ENCODE measurements at places on chromosomes 7 and 10. TPM values are rescaled to one million over a fixed set of nuclear protein-coding genes. Genes with fewer than 3 reads are reported as not detected.

ADCY1 gene
- total RNA-seq = 0.08 TPM

DNA sequence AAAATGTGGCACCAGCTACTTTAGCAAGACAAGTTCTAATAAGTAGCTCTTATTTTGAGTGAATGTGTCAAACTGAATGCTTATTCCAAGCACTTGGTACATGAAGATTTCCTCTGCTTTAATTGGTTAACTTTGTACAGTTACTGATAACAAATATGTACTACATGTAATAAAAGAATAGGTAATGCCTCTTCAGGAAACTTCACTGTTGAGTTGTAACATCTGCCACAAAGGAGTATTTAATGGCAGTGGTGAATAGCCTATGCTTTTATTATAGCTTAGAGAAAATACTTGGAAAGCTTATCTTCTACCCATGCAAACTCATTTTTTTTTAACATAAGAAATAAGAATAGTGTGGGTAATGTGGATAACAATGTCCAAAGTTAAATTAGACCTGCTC is 82.6 kb downstream of the CYP51A1 start:
- no peak for DNase-seq

DNA sequence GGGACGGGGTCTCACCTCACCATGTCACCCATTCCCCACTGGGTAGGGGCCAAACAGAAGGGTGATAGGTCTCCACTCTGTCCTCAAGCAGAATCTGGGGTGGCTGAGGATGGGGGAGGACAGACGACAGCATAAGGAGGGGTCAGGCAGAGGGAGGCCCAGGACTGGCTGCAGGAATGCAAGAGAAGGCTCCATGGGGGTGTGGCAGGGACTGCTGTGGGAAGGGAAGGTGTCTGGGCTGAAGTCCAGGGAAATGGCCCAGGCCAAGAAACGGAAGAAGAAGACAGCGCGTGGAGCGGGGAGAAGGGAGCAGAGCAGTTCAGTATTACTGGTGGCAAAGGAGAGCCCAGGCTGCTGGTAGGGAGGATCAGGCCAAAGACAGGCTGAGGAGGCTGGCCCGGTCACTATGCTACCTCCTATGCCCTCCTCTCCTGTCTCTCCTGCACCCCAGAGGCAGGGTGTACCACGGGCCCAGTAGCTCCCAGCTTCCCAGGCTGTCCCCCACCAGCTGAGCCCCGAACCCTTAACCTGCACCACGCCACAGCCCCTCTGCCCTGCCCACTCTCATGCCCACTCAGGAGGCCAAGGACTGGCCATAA is 60.9 kb downstream of the GRB10 start:
- DNase-seq = no peak

DNA sequence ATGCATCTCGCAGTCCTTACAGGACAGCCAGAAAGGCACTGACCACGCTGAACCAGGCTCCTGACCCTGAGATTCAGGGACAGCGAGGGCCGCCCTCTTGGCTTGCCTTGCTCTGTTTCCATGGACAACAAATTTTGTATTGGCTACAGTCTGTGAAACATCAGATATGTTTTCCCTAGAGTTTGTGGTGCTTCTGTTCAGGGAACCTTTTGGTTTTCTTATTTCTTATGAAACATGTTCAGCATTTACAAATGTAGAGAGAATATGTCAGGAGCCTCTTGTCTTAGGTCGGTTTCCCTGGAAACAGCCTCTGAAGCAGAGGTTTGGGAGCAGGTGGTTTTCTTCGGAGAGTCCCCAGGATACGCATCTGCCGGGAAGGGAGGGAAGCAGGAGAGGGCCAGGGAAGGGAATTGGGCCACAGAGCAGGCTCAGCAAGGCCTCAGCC is 260.1 kb downstream of the CCDC3 start:
- no peak for DNase-seq

- no peak for DNase-seq
These were observed at the start of gene GIGYF1 for GRCh38 chr7:100694098-100694745. Gene GIGYF1 (minus strand): TSS chr7:100694250. CDS start chr7:100688238, 6,012 bp downstream.

- DNase-seq = no peak
These were observed 4.2 kb upstream of the FOXL3 start for GRCh38 chr7:285731-286130.
